ENCODE measurements at places on chromosomes 6 and 20. TPM values are rescaled to one million over a fixed set of nuclear protein-coding genes. Genes with fewer than 3 reads are reported as not detected.

ECT2L gene
- not detected for total RNA-seq

ZNF334 gene
- total RNA-seq: 0.34 TPM

OR2J3 gene
- total RNA-seq: not detected

ENPP1 gene
- total RNA-seq: 0.98 TPM

ENPP4 gene
- total RNA-seq: 4.9 TPM

TREM1 gene
- not detected for total RNA-seq

RSPO3 gene
- total RNA-seq: 0.19 TPM

GLP1R gene
- not detected for total RNA-seq

VGLL2 gene
- not detected for total RNA-seq

ZC2HC1B gene
- not detected for total RNA-seq

BACH2 gene
- total RNA-seq: 1.3 TPM

MAFB gene
- 3.4 TPM for total RNA-seq

TRIM15 gene
- not detected for total RNA-seq

METTL24 gene
- total RNA-seq: not detected

LHFPL5 gene
- not detected for total RNA-seq

ADGRB3 gene
- total RNA-seq: not detected

PRICKLE4 gene
- 6.9 TPM for total RNA-seq

EHMT2 gene
- 58.9 TPM for total RNA-seq

PDYN gene
- total RNA-seq: not detected

LY86 gene
- total RNA-seq: not detected

BHLHE23 gene
- not detected for total RNA-seq

WFDC12 gene
- not detected for total RNA-seq

C6orf52 gene
- total RNA-seq: not detected

AARS2 gene
- 17.5 TPM for total RNA-seq

YWHAB gene
- total RNA-seq: 137 TPM

GRM1 gene
- not detected for total RNA-seq

UBE2J1 gene
- 65.5 TPM for total RNA-seq

All from dermis blood vessel endothelial cell (primary cell).